ENCODE measurements at places on chromosomes 12 and 14.
A peak's percentile ranks its signal among the peaks of the same experiment; 100 is the strongest.

- no peak for DNase-seq
Measured at GRCh38 chr12:89084751-89085150, 267.6 kb downstream of the DUSP6 start.

- peak; percentile 71 for DNase-seq
Measured at GRCh38 chr14:68843471-68844209, 50.8 kb upstream of the ZFP36L1 start.

- DNase-seq, result no peak
Measured at GRCh38 chr12:106663385-106663784, 80.6 kb downstream of the RFX4 start.

DNA sequence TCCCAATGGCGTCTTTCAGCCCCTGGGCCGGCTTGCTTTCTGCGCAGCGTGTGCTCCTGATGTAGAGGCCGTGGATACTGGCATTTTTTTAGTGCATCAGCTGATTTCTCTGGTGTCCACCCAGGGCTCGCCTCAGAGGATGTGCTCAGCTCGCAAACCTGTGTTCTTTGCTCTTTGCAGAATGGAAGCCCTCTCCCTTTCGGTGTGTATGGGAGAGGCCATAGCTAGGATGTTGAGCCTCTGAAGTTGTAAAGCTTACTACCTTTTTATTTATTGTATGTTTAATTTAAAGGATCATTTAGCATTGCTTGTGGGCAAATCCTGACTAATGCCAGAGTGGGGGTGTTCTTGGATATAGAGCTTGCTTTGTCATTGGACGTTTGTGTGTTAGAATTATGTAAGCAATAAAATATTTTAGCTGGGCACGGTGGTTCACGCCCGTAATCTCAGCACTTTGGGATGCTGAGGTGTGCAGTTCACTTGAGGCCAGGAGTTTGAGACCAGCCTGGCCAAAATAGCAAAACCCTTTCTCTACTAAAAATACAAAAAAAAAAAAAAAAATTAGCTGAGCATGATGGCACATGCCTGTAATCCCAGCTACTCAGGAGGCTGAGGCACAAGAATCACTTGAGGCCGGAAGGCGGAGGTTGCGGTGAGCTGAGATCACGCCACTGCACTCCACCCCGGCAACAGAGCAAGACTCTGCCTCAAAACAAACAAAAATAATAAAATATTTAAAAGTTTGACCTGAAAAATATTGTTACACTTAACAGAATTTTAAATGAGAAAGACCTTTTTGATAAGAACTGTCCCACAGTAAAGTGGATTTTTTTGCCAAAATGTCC, 52.6 kb upstream of the MMP17 start:
- no peak for DNase-seq

- DNase-seq, result no peak
Measured at GRCh38 chr12:11600199-11600598, 49.3 kb upstream of the ETV6 start.

- DNase-seq, result no peak
Measured at GRCh38 chr12:15855646-15856045, 26.5 kb upstream of the STRAP start.

- no peak for DNase-seq
Measured at GRCh38 chr14:88931321-88932110, 107.1 kb downstream of the TTC8 start.

DNA sequence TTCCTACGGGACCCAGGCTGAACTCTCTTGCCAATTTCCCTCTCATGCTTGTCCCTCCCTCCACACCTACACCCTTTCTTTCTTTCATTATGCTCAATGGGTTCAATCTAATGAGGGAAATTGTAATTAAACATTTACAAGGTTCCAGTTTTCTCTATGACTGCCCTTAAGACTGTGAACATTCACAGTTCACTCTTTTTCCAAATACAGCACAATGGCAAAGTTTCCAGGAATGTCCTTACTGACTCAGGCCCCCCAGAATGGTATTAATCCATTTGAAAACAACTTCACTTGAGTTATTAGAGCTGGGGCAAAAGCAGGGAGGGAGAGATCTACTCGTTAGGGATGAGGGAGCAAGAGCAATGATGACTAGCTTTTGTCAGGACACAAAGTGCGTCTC, 892.1 kb downstream of the NRXN3 start:
- no peak for DNase-seq

GRCh38 chr12:49358483-49359141, 8.7 kb upstream of the SPATS2 start:
- no peak for DNase-seq

DNA sequence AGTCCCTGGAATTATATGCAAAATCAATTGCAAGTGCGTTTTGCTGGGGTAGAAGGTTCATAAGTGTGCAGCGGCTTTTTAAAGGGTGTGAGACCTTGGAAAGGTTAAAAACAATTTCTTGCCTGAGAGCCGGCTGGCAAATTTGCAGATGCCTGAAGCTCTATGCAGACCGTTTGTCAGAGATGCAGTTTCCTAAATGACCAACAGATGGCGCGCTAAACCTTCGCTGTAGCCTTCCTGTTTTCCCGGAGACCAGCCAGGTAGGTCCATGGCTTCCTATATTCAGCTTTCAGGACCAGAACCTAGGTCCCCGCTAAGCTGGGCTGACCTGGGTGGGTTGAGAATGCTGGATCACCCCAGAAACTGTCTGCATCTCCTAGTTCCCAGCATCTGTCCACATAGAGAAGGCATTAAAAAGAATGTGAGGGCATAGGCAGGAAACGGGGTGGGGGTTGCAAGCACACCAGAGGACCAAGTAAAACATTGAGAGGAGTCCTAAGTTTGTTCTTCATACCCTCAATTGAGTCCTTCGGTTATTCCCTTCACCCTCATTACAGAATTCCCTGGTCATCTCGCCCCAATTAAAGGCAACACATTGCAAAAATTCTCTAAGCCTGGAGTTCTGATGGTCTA, 5.7 kb upstream of the NOS1 start:
- DNase-seq, result no peak

- no peak for DNase-seq
Measured at GRCh38 chr12:28631831-28632230, 441.6 kb downstream of the CCDC91 start.

- no peak for DNase-seq
Measured at GRCh38 chr12:89160716-89161123, 191.6 kb downstream of the DUSP6 start.

GRCh38 chr14:58782011-58782410, 144.2 kb downstream of the DACT1 start:
- no peak for DNase-seq

GRCh38 chr14:50740856-50741255, 72.8 kb upstream of the SAV1 start:
- DNase-seq, result no peak

DNA sequence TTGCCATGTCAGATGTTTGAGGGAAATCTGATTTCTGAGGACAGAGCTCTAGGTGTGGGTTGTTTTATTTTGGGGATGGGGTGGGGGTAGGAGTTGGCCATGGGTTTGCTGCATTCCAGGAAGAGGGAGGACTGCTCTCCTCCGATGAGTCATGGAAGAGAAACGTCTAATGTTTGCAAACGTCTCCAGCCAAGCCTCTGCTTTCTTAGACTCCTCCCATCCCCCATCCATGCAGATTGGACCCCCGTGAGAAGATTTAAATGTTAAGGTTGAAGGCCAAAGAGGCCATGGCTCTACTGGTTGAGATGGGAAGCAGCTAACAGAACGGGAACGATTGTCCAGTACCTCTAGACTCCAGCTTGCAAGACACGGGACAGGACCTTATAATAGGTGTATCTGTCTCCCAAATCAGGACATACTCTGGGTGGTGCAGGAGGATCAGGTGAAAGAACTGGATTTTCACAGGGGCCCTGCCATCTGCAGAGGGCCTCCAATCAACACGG, 11.4 kb upstream of the ATP2A2 start:
- no peak for DNase-seq

- DNase-seq, result no peak
Measured at GRCh38 chr14:96649327-96649601, 147.1 kb downstream of the PAPOLA start.

DNA sequence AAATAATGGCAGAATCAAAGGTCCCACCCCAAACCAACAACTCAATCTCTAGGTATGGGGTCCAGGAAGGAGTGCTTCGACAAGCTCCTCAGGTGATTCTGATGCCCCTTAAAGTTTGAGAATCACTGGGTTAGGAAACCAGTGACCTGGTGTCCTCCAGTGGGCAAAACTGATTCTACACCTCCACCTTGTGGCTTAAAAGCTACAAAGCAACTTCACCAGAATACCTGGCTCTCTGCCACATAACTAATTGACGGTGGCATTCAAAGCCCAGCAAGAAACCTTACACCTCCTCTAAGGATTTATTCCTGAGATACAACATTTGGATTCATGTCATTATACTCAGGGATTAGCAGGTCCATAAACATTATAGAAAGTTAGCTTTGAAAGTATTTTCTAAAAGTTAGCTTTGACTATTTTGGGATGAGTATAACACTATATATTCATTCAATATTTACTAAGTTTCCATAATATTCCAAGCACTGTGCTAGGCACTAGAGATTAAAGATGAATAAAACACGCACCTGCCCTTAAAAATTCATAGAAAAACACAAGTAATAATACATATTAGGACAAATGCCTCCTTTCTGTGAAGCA, 45.4 kb downstream of the DCAF5 start:
- no peak for DNase-seq

GRCh38 chr12:112962561-112962960, 15.8 kb upstream of the OAS2 start:
- DNase-seq, result no peak

GRCh38 chr12:25146686-25147085, 48.3 kb downstream of the DNAI7 start:
- no peak for DNase-seq

DNA sequence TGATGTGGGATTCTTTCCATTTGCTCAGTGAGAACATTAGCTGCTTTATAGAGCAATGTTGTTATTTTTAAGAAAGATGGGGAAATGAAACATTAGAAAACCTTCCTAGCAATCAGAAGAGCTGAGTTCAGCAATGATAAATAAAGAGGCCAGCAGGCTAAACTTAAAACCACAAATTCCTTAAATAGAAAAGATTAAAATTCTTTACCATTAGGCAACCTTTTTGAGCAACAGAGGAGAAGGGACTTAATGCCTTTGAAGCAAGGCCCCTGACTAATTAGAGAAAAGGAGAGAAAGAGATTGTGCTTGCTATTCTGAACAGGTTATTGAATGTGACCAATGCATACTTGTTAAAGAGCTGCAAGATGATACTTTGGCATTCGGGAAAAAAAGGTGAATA, 160.8 kb upstream of the LMO3 start:
- no peak for DNase-seq

- no peak for DNase-seq
Measured at GRCh38 chr12:42564556-42564955, 25.0 kb downstream of the PRICKLE1 start.

DNA sequence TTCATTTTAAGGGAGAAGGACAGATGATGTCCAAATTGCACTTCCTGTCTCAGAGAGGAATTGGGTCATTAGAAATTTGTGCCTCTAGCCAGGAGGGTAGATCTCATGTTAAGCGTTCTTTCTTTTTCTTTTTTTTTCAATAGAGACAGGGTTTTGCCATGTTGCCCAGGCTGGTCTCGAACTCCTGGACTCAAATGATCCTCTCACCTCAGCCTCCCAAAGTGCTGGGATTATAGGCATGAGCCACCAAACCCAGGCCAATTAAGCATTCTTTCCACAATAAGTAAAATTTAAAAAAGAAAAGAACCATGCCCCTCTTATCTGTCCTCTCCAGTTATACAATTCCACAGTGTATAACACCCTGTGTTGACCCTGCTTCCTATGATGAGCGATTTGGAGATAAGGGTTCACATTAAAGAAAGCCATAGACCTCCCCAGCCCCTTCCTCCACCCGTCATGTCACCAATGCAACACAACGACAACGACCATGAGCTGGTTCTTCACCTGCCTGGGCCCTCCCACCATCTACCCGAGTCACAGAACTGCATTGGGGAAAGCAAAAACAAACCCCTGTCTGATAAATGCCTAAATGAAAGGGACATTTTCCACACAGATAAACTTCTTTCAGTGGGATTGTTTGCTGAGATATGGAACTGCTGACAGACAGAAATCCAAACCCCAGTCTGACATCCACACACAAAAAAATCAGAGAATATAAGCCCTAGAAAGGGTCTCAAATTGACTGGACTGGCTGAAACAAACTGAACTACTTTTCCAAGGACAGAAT, 37.3 kb downstream of the SSH1 start:
- DNase-seq, result no peak

- DNase-seq, result no peak
Measured at GRCh38 chr12:24084800-24085199, 135.3 kb upstream of the SOX5 start.

DNA sequence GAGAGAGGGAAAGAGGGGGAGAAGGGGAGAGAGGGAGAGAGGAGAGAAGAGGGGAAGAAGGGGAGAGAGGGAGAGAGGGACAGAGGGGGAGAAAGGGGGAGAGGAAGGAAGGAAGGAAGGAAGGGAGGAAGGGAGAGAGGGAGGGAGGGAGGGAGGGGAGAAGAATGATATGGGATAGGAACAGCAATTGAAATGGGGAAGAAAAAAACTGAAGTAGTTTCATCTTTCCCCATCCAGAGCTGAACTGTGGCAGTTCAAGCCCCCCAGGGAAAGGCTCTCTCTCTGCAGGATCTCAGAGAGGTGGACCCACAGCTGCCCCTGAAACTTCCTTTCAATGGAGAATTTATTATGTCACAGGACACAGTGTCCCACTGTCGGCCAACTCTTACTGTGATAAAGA, 136.9 kb downstream of the DPF3 start:
- DNase-seq, result no peak

DNA sequence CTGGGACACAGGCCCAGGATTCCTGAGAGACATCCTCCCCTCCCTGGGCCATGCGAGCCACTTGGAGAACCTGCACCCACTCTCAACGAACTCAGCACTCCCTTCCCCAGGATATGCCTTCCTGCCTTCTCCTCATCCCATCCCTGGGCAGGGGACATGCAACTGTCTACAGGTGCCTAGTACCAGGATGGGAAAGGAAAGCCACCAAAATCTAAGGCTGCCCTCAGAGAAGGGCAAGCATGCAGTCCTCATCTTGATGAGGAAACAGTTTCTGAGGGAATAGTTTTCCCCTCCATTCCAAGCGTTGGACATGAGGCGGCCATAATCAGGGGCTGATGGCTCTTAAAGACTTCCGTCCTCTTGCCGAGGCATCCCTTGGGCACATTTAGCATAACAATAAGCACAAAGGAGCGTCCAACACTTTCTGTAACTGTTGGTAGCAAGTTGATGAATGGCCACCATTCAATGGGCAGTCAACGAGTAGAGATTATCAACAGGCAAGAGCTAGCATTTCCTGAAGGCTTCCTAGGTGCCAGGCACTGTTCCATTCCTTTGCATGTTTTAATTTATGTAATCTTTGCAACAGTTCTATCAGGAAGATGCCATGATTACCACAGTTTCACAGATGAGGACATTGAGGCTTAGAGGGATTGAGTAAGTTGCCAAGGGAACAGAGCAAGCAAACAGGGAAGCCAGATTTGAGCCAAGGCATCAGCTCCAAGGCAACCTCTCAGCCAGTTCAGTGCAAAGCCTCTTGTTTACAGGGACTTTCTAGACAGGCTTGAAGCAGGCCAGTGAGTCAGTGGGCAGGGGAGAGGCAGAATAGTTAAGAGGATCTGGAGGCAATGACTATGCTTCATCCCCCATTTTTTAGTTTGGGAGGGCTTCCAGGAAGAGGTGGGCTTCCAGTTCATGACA, 105.1 kb downstream of the SINHCAF start:
- no peak for DNase-seq

Data from naive thymus-derived CD4-positive, alpha-beta T cell (primary cell).